ENCODE measurements at places on chromosomes 5 and 9.

GRCh38 chr9:130328349-130328801 is 62.8 kb downstream of the HMCN2 start:
- no peak for DNase-seq

DNA sequence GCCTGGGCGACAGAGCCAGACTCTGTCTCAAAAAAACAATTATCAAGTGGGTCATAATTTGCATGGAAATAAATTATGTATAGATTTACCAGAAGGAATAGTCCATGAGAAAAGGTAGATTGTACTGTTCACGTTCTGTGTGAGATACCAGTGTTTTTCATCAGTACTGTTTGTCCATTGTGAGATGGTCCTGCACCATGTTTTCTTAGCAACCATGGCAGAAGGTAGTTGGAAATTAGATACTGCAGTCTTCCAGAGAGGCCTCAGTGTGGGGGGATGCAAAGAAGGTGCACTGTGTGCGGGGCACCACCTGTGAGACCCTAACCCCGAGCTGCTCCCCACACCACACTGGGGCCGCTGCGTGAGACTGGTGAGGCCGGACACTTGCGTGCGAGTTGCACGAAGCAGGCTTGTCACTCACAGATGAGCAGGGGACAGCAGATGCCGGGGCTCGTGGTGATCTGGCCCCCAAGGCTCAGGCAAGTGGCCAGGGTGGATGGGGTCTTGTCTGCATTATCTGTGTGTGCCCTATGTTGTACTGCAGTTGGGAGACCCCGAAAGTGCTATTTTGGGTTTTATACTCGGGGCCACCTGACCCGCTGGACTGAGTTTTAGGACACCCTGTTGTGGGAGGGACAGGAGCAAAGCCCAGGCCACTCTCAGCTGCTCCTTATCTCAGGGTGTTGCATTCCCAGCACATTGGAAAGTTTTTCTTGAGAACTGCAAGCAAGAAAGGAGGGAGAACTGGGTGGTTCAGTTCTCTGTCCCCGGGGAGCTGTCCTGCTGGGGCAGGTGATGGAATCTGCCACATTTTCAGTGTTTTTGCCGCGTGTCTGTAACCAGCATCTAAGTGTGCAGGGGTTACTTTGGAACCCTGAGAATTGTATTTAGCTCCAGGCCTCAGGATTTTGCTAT is 61.9 kb downstream of the EHMT1 start:
- no peak for DNase-seq

- DNase-seq: no peak
Observed at GRCh38 chr5:16712178-16712577, 95.4 kb upstream of the RETREG1 start.

GRCh38 chr9:99488131-99489059 is 266.3 kb downstream of the SEC61B start:
- no peak for DNase-seq

- no peak for DNase-seq
Observed at GRCh38 chr9:133708246-133709014, 29.7 kb downstream of the SARDH start.

GRCh38 chr5:149353911-149354310 is 3.9 kb upstream of the PCYOX1L start:
- no peak for DNase-seq

DNA sequence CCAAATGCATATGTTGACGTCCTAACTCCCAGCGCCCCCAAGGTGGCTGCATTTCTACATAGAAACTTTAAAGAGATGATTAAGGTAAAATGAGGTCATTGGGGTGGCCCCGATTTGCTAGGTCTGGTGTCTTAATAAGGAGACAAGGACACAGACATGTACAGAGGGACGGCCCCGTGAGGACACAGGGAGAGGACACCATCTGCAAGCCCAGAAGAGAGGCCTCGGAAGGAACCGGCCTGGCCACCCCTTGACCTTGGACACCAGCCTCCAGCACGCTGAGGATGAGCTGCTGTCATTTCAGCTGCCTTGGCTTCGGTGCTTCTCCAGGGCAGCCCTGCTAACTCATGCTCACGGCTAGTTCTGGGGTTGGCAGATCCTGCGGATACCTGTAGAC is 73.2 kb downstream of the MRPL36 start:
- DNase-seq: no peak

DNA sequence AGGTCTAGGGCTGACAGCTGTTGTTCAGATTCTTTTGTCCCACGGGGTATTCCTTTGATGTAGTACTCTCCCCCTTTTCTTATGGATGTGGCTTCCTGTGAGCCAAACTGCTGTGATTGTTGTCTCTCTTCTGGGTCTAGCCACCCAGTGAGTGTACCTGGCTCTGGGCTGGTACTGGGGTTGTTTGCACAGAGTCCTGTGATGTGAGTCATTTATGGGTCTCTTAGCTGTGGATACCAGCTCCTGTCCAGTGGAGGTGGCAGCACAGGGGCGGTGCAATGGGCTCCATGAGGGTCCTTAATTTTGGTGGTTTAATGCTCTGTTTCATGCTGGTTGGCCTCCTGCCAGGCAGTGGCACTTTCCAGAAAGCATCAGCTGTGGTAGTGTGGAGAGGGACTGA is 161.3 kb downstream of the CAVIN4 start:
- DNase-seq: no peak

DNA sequence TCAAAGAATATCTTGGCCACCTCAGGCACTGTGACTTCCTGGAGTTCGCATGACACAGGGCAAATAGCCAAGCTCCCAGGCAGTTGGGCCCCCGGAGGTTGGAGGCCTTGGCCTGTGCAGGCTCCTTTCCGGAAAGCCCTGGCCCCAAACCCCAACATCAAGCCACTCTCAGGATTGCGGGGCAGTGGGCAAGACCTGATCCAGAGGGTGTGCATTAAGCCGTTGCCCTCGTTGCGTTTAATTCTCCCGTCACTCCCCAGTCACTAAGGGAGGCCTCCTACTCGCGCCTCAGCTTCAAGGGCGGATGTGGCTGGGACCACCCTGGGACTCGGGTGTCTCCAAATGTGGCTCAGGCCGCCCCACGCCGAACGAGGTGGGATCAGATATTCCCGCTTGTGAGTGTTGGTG is 60.1 kb downstream of the TMEM174 start:
- no peak for DNase-seq

DNA sequence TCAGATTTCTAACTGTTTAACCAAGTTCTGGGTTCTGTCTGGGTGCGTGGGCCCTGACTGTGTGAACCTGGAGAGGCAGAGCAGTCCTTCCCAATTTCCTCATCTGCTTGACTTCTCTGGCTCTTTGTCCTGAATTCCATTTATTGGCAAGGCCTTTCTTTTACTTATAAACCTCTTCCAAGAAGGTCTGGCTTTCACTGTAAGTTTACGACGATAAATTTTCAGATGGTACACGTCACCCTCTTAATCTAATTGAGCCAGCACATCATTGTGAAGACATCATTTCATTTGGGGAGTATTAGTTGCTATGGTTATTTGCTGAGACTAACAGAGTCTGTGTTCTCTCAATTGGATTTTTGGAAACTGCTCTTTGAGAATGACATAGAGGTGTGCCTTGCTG is 92.4 kb downstream of the ARHGAP26 start:
- no peak for DNase-seq

GRCh38 chr5:112119508-112119907 is 299.6 kb downstream of the EPB41L4A start:
- DNase-seq: no peak

DNA sequence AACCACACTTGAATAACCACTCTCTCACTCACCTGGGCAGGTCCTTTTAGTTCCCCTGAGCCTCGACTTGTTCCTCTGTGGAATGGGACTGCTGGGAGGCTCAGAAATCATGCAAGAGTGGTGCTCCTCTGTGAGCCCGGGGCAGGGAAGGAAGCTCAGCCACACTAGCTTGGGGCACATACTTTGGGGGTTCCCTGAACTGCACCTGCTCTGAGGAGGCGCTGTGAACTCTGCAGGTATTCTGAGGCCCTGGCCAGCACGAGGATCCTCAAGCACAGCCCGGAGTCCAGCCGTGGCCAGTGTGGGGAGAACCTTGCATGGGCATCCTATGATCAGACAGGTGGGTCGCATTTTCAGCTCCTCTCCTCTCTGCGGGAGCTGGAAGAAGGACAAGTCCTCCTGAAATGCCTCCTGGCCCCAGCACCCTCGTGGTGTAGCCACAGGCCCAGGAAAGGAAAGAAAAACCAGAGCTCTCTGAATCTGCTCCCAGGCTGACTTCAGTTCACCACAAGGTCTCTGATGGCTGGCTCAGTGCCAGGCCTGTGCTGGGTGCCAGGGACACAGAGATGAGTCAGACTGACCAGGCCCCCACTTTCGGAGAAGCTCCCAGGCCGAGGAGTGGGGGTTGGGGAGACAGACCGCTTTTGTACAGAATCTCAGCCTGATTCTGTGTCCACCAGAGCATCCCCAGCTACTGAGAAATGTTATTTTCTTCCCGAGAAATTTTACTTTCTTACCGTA is 11.9 kb downstream of the GLIPR2 start:
- peak; percentile 90 for DNase-seq

DNA sequence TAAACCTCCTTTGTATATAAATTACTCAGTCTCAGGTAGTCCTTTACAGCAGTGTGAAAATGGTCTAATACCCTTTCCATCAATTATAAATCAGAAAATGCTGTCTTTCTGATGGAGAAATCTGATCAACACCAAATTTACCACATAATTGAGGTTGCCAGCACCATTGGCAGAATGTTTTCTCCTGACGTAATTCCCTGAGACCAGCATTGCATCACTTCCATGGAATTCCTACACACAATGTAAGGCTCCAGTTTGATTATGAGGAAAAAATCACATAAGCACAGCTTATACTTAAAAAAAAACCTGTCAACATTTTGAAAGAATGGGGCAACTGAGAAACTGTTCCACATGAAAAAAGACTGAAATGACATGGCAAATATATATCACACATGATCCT is 618.7 kb upstream of the CDH6 start:
- no peak for DNase-seq

GRCh38 chr5:25119650-25120049 is 474.9 kb upstream of the CDH10 start:
- DNase-seq: no peak

DNA sequence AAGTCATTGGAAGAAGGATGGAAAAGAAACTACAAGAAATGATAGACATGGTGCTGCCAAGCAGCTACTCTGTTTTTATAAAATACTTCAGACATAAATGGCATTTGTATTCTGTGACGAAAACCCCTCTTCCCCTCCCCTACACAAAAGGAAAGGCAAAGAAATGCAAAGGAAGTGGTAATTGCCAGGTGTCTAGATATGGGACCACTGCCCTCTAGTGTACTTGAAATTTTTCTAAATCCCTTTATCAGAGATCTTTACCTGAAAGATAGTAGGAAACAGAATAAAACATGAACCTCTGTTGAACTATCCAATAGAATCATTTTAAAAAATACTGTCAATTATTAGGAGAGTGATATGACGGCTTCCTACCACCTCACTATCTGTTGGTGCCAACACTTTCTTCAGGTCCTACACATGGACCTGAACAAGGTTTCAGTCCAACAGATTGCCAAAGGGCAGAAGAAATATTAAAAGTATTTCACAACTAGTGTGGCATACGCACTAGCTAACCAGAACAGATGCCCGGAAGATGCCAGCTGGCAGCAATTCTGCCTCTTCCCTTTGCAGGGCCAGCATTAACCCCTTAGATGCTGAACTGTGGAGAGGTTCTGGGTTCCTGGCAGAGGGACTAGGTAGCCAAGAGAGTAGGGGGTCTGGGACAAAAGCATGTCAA is 104.1 kb downstream of the TSSK1B start:
- no peak for DNase-seq

DNA sequence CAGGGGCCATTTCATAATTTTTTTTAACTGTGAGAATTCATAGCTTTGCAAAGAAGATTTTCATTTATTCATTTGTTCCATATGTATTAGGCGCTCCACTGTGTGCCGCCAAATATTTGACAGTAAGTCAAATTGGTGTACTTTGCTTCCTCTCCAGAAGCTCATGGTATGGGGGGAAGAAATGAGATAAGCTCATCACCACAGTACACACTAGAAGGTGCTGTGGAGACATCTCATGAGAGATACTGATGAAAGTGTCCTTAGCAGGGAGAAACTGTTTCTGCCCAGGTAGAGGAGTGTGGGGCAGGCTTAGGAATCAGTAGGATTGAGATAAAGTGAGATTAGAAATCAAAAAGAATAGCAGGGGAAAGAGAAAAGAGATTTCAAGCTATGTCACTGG is 136.2 kb downstream of the CDH6 start:
- no peak for DNase-seq

- DNase-seq: no peak
Observed at GRCh38 chr5:76104027-76104426, 20.8 kb downstream of the SV2C start.

DNA sequence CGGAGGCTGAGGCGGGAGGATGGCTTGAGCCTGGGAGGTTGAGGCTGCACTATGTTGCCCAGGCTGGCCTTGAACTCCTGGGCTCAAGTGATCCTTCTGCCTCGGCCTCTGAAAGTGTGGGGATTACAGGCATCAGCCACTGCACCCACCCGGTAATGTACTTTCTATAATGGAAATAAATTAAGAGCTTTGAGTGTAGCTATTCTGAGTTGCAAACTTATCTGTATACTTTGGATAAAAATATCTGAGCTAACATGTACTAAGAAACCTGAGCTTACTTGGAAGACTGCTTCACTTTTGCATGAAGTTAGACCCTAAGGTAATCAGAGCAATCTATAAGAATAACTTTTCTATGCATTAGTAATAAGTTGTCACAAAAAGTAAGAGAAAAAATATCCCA is 50.0 kb downstream of the UNC13B start:
- DNase-seq: no peak

- DNase-seq: no peak
Observed at GRCh38 chr5:77358255-77359205, 133.6 kb downstream of the WDR41 start.

DNA sequence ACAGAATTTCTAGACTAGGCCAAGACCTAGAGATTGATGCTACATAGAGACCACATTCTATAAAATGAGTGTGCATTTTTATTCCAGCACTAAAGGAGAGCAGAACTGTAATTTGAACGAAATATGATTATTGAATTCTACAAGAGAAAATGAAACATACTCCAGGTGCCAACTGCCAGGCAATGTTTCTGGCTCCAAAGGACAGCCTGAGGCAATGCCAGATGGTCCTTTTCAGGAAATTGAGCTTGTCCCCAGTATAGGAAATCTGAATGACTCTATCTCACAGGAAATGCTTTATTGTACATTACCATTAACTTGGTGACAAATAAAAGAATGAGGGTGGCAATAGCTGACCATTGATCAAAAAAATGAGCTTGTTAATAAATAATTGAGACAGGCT is 28.8 kb upstream of the RASGRF2 start:
- no peak for DNase-seq

GRCh38 chr5:177607115-177607451 is 7.2 kb downstream of the B4GALT7 start:
- no peak for DNase-seq

DNA sequence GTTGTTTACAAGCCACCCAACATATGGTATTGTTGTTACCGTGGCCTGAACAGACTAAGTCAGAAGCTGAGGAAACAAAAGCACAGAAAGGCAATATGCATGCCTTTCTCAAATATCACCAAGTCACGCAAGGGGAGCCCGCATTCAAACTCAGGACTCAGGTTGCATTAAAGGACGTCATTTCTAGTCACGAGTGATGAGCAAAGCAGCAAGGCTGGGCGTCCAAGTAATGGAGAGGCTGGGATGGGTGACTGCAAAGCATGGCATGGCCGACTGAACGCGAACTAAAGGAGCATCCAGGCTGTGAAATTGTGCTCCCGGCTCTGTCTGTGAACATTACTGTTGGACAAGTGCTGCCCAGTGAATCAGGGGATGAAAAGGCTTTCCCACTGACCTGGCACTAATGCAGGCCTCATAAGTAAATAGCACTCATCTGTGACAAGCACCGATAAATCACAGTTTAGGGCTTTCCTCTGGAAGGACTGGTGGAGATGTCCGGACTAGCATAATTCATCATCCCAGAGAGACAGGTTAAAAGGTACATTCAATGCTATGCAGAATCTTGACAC is 202.8 kb downstream of the SPOCK1 start:
- peak; percentile 23 for DNase-seq

GRCh38 chr5:141558150-141558549 is 60.6 kb downstream of the DIAPH1 start:
- DNase-seq: no peak

Data from C1 segment of cervical spinal cord (tissue), 14 donors.